Renal pelvis (tissue), 12 donors: ENCODE measurements at places on chromosomes 3 and 15. TPM values are rescaled to one million over a fixed set of nuclear protein-coding genes. Genes with fewer than 3 reads are reported as not detected.

DNA sequence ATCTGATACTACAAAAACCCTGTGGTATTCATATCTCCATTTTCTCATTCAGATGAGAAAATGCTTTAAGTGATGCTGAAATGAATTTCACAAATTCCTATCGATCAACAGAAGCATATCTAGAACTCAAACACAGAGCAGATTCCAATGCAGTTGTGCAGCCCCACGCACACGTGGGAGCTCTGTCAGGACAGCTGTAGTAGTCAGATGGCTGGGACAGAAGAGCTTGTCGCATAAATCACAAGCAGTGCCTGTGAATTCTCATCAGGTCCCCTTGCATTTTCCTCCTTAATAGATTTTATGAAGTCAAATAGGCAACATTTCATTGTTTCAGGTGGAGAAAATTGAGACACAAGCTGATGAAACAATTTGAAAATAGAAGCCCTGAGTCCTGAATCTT lies 792.3 kb downstream of the AGBL1 start:
- DNase-seq, result no peak

- no peak for DNase-seq
Measured at GRCh38 chr3:144437989-144438388, 466.4 kb downstream of the DIPK2A start.

DNA sequence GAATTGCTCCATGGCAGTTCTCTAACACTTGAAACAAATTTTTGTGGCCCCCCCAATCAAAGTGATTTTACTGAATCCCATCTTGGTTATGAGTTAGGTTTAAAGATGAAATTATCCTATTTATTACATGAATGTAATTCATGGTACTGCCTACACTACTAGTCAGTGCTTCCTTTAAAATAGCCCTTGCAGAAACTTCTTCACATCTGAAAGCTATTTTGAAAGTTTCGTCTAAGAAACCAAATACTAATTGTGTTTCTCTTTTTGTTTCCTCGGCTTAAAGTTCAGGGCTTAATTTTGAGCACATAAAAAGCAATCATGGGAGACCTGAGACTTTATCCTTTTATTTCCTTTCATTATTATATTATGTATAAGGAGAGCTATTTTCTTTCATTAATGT lies 72.1 kb downstream of the PLOD2 start:
- no peak for DNase-seq

The RTP1 gene
- not detected for polyA plus RNA-seq

DNA sequence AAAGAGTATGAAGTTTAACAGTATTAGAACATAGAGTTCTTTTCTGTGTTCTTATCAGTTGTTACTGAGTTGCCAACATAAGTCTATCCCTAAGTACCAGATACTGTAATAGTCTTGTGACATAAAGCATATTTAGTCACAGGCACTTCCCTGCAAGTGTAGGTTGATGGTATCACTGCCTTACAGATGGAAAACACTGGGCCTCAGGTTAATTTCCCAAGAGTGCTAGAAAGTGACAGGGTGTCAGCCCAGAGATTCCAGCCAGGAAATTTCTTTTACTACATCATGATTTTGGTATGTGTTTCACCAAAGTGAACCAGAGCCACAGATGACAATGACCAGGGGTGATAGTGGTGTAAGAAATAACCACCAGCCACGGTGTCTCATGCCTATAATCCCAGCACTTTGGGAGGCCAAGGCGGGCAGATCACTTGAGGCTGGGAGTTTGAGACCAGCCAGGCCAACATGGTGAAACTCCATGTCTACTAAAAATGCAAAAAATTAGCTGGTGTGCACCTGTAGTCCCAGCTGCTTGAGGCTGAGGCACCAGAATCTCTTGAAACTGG lies 3.2 kb downstream of the EIF1B start:
- DNase-seq, result no peak

The TMC3 gene
- 0.16 TPM for polyA plus RNA-seq

GRCh38 chr3:122365073-122365472 lies 18.0 kb downstream of the MIX23 start:
- DNase-seq, result no peak

DNA sequence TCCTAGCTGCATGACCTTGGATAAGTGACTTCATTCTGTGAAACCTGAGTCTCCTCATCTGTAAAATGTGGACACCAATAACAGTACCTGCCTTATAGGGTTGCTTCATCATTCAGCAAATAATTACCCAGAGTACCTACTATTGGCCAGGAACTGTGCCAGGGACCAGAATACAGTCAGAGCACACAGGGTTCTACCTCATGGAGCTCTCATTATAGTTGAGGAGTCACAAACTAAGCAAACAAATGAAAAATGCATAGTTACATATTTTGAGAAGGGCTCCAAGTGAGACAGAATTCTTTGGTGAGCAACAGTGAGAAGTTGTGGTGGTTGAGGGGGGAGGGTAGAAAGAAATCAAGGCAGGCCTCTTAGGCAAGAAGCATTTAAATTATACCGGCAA lies 308.6 kb upstream of the WNT5A start:
- DNase-seq, result no peak

DNA sequence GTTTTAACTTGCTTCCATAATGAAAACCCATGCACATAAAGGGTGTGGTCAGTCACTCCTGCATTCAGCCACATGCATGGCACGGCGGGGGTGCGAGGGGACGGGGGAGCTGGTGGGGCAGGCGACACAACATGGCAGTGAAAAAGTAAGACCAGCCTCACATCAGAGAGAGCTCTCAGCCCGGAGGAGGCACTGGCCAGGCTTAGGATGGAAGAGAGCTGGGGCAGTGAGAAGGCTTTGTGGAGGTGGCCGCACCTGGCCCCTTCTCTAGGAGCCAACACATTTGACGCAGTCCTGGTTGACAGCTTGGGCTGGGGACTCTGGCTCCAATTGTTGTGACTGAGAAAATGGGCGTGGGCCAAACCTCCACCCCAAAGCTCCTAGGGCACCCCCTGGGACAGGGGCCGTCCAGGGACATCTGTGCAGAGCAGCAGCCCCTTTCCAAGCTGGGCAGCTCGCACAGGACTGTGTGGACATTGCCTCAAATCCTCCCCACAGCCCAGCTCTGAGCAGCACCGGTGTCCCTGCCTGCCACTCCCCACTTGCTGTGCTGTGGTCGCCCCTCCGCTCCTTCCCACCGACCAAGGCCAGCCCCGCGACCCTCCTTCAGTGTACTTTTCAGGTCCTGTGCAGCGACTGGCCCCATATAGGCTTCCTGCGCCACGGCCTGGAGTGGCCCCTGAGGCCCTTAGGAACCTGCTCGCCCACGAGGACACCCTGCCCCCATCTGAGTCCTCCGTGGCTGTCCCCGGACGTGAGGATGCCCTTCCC lies 126.0 kb upstream of the IQSEC1 start:
- DNase-seq, result no peak
